ENCODE measurements at places on chromosomes 1 and 21.

GRCh38 chr1:70504176-70504820 is 93.2 kb downstream of the CTH start:
- no peak for DNase-seq

DNA sequence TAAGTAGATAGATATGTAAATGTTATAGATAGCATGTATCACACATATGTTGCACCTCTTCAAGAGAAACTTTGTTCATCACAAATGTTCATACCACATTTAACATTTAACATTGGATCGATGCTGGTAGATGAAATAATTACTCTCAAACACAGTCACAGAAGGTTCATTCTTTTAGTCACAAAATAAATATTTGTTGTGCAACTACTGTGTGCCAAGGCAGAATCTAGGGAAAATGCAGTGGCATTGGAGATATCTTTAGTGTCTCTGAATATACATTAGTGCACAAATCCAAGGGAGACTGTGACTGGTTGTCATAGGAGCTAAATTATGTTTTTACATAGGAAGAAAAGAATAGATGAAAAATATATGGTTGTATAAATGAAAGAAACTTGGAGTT is 535.7 kb downstream of the BRINP3 start:
- DNase-seq: no peak

DNA sequence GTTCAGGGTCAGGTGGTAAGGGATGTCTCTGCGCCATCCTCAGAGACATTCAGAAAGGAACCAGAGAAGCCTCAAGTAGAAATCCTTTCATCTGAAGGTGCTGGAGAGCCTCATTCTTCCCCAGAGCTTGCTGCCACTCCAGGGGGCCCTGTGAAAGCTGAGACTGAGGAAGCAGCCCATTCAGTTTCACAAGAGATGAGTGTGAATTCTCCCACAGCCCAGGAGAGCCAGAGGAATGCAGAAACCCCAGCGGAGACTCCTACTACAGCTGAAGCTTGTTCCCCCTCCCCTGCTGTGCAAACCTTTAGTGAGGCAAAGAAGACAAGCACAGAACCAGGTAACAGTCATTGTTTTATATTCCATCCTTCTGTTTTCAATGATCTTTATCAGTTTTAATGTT is 38.7 kb downstream of the ZBTB40 start:
- DNase-seq: no peak

GRCh38 chr1:242011894-242012660 is 13.2 kb upstream of the MAP1LC3C start:
- no peak for DNase-seq

DNA sequence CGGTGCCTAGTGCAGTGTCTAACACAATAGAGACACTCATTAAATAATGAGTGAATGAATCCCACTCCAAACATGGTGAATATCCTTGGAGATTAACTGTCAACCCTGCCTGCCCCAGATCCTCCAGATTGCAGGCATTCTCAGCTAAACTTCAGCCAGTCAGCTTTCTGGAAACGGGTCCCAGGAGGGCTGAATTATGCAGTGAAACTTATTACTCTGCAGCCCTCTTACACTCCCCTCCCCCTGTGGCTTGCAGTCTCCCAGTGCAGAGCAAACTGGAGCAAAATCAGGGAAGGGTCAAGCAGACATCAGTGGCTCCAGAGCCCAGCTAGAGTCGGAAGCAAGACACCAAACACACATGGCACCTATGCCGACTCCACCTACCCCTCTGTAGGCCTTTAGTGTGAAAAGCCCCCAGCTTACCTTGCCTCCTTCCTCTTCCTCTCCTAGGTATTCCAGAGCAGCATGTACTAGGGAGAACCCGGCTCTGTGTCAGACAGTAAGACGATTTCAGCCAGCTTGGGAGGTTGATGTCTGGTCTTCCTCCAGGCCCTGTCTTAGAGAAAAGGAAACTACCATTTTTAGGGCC is 6.5 kb upstream of the RGS16 start:
- DNase-seq: no peak

- DNase-seq: no peak
Observed at GRCh38 chr1:25135909-25136308, 96.4 kb downstream of the SYF2 start.

GRCh38 chr1:183110326-183110880 is 75.7 kb upstream of the LAMC2 start:
- no peak for DNase-seq

- DNase-seq: no peak
Observed at GRCh38 chr1:174815474-174815908, 184.3 kb upstream of the CACYBP start.

GRCh38 chr1:24995140-24995539 is 65.1 kb upstream of the RUNX3 start:
- DNase-seq: no peak

DNA sequence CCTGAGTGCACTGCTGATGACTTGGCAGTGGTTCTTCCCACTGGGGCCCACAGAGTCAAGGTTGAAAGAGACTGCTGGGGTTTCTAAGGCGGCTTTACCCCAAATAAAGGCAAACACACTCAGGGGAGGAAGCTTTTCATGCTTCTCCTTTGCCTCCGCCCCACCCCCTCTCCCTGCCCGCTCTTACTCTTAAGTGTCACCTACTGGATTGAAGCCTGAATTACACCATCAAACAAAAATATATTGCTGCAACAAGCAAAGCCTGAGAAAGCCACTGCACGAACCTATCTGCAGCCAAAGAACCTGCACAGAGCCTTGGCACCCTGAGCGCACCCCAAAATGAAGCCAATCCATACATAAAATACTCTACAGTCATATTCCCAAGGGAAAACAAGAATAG is 63.1 kb downstream of the PTGFR start:
- DNase-seq: no peak

GRCh38 chr1:18091660-18092446 is 15.7 kb upstream of the IGSF21 start:
- no peak for DNase-seq

GRCh38 chr1:83593073-83593472 is 405.9 kb downstream of the TTLL7 start:
- no peak for DNase-seq

DNA sequence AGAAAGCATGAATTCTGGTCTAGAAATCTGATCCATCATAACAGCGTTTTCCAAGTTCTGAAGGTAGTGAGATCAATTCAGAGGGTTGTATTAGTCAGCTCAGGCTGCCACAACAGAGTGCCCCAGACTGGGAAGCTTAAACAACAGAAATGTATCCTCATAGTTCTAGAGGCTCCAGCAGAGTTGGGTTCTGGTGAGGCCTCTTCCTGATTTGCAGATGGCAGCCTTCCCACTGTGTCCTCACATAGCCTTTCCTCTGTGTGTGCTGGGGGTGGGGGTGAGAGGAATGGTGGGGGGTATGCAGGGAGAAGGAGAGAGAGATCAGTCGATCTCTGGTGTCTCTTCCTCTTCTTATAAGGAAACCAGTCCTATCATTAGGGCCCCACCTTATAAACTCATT is 15.1 kb downstream of the ZBTB8B start:
- DNase-seq: no peak

DNA sequence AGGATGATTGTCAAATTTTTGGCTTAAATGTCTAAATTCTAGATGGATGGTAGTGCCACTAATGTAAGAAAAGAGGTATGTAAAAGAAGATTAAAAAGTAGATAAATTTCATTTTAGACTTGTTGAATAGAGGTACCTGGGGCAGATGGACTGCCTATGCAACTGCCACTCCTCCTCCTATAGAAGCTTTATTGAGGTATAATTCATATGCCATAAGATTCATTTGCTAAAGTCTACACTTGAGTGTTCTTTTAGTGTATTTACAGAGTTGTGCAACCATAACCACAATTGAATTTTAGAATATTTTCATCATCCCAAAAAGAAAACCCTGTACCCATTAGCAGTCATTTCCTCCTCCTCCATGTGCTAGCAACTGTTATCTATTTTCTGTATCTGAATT is 70.6 kb downstream of the FNBP1L start:
- DNase-seq: no peak

GRCh38 chr1:217747156-217747769 is 116.1 kb downstream of the SPATA17 start:
- no peak for DNase-seq

- DNase-seq: no peak
Observed at GRCh38 chr1:23097316-23097715, 71.3 kb downstream of the LUZP1 start.

GRCh38 chr1:36669262-36669661 is 186.5 kb upstream of the CSF3R start:
- DNase-seq: no peak

GRCh38 chr1:206463137-206463536 is 7.1 kb upstream of the IKBKE start:
- no peak for DNase-seq

DNA sequence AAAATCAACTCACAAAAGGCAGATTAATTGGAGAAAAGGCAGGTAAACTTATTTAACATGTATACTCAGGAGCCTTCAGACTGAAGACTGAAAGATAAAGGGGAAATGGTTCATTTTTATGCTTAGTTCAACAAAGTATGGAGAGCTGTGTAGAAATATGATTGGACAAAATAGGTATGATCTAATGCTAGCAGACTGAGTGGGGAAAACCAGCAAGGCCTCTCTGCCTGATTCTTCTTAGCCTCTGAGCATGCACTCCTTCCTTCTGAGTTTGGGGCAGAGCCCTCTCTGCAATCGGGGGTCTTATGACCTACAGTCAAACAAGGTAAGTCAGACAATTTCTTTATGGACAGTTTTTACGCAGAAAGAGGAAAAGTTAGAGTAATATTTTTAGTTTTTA is 38.8 kb upstream of the SUCO start:
- DNase-seq: no peak

DNA sequence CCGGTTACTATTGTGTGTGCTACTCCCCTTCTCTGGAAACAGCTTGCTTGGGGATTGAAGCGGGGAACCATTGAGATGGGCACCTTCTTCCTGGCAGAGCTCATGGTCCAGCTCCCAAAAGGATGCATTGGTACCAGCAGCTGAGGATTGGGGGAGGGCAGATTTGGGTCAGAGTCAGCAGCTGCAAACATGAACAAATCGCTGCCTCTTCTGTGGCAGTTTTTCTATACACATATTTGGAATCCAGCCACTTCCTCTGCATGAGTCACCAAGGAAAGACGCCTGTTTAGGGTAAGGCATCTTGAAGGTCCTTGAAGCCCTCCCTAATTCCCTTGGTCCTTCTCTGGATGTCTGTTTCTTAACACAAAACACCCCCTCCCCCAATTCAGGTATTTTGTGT is 104.7 kb downstream of the DAB1 start:
- no peak for DNase-seq

DNA sequence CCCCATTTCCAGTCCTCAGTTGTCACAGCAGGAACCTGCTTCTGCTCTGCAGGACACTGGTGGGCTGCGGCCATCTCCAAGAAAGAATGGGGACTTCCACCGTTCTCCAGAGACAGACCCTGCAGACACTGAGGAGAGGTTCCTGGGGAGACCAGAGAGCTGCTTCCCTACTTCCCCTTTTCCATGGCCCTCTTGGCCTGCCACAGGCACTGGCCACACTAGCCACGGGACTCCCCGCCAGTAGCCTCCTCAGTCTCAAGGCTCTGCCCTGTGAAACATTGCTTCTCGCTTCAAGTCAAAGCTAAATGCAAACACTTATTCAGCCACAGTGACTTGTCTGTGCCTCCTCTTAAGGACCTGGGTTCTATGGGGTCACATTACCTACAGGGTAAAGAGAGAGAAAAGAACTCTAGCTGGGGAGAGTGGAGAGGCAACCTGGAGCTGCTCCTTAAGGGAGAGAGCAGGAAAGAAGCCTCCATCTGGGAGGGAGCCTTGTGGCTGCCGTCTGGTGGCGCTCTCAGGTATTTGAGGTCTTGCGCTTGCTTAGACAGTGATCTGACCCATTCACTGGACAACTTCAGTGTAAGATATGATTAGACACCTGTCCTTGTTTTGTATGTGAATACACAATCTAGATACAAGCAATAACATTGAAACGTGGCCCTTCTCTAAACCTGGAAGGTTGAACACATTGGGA is 5.4 kb upstream of the SLAMF8 start:
- DNase-seq: no peak

DNA sequence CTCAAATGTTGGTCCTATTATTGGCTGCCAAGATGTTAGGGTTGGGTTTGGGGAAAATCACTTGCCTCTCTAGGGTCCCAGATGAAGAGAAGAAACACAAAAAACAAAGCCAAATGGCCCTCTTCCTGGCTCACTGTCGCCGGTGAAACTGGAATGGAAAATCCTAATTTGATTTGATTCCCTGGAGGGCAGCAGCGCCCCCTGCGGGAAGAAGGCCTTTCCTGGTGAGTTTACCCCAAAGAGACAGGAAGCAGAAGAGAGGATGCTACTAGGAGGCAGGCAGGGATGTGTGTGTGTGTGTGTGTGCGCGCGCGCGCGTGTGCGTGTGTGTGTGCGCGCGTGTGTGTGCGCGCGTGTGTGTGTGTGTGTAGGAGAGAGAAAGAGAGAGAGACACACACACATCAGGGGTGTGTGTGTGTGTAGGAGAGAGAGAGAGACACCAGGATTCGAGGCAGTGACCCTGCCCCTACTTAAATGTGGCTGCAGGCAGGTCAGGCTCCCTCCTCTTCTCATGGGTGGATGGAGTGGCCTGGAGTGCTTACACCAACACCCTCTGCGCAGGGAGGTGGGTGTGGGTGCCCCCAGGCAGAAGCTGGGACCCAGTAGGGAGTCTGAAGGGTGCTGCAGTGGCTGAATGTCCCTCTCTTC is 3.1 kb upstream of the SELENON start:
- DNase-seq: peak; percentile 84

GRCh38 chr1:151142411-151143056 is 3.9 kb downstream of the SEMA6C start:
- no peak for DNase-seq
